ENCODE measurements at places on chromosomes 5 and 9.
A peak's percentile ranks its signal among the peaks of the same experiment; 100 is the strongest.

GRCh38 chr9:84170521-84171141 lies 169.9 kb downstream of the SLC28A3 start:
- no peak for DNase-seq

DNA sequence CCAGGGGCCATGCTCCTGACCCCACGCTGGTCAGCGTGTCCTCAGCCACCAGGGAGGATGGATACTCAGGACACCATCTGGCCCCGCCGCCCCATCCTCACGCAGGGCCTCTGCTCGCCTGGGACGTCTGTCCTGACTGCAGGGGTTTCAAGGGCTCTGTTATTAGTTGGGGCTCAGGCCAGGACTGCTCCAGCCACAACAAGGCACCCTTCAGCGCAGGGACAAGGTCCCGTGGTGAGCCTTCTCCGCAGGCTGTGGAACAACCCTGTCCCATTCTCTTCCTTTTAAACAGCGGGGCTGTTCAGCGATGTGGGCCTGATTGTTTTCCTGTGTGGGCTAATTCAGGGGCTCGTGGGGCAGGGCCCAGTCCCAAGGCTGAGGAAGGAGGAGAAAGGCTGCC lies 61.6 kb downstream of the SEMA4D start:
- DNase-seq, result no peak

GRCh38 chr5:150541895-150542294 lies 34.0 kb downstream of the NDST1 start:
- DNase-seq, result no peak

GRCh38 chr9:81841333-81841732 lies 86.9 kb upstream of the SPATA31D4 start:
- DNase-seq, result no peak

- DNase-seq, result no peak
Measured at GRCh38 chr9:32573821-32574220, 862 bp upstream of the NDUFB6 start.

GRCh38 chr5:118076490-118076889 lies 911.9 kb downstream of the DTWD2 start:
- DNase-seq, result no peak

DNA sequence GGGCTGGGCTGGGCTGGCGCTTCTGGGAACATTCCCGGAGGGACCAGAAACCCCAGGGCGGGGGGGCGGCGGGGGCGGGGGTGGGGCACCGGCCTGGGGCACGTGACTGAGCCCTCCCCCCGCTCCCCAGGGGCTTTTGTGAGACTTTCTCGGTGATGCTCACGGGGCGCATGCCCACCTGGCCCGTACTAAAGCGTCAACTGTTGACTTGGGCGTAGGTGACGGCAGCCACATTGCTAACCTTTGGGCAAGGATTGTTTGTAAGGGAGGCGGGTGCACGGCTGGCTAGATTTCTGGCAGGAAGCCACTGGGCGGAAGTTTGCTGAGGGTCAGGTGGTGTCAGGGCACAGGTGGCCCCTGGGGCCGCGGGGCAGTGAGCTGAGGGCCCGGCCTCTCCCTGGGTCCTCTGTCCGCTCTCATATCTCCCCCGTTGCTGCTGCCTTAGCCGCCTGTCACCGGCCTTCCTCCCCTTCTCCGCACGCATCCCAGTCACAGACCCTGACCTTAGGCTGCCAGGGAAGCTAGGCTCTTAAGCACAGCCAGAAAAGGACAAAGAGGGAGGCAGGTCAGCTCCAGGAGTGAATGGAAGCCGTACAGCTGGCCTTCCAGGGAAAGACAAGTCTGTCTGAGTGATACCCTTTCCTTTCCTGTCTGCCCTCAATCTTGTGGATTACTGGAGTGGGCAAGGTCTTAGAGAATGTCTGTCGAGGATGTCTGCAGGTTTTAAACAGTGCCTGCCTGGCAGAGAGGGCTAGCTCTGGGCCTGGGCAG lies 812 bp downstream of the CACFD1 start:
- DNase-seq, result no peak

DNA sequence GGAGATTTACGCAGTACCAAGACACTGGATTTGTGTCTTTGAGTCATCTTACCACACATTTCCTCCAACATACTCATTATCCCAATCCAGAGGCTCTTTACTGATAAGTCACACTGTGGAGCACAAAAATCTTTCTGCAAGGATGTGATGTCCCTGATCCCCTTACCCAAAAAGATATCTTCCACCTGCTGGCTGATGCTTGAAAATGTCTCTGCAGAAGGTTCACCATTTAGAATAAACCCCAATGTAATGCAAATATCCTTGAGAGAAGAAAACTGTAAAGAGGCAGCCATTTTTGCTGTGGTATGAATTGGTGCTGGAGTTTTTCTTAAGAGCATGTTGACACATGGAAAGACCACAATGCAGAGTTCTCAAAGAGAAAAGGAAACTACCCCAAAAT lies 65.7 kb upstream of the RORB start:
- no peak for DNase-seq

GRCh38 chr5:80809451-80809850 lies 150.7 kb upstream of the RASGRF2 start:
- DNase-seq, result no peak

DNA sequence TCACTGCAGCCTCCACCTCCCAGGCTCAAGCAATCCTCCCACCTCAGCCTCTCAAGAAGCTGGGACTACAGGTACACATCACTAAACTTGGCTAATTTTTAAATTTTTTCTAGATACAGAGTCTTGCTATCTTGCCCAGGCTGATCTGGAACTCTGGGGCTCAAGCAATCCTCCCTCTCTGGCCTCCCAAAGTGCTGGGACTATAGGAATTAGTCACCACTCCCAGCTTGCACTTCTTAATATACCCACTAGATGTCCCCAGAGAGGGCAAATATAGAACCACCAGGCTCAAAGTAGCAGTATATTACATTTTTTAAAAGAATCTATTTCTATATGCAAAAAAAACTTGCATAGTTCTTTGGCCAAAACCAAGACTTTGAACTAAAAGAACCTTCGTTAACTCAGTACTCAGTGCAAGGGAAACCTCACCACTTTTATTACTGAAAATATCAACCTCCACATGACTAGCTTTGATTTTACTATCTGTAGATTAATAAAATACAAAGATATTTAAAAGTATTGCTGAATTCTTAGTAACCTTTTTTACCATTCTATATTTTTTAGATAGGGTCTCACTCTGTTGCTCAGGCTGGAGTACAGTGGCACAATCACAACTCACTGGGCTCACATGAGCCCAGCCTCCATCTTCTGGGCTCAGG lies 25.8 kb upstream of the HSD17B3 start:
- DNase-seq, result peak; percentile 25

DNA sequence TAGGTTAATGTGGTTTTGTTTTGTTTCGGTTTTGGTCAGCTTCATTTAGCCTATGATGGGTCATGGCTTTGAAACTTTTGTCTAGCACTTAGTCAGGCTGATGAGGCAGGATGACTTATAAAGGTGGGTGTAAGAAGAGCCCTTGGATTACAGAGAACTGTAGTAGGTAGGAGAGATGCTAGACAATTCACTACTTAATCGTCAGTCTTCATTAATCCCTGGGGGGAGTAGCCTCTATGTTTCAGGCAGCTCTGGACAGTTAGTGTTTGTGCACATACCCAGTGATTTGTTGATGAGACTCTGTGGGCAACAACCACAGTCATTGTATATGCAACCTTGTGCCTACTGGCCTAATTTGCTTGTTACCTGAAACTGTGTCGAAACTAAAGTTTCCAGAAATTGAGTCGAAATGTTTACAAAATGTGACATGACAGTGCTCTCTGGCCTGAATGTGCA lies 113.3 kb downstream of the MTREX start:
- DNase-seq, result no peak

DNA sequence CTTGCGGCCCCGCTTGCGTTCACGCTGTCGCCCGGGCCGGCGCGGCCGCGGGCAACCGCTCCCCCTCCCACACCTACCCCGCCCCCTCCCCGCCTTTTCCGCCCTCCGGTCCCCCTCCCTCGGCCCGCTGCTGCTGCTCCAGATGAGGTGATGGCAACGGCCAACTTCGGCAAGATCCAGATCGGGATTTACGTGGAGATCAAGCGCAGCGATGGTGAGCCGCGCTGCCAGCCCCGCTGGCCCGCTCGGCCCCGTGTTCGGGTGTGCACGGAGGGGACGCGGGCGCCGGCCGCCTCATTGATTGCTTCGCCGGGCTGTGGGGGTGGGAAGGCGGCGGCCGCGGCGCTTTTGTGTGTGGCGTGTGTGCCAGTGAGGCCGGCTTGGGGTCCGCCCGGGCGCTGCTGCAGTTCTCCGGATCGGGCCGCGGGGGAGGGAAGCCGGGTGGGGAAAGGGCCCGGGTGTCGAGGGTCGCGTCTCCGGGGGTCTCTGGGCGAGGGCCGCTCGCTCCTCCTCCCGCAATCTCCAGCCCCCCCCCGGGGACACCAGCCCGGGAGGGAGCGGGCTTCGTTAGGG lies 403 bp downstream of the KIF2A start:
- DNase-seq, result peak; percentile 44

DNA sequence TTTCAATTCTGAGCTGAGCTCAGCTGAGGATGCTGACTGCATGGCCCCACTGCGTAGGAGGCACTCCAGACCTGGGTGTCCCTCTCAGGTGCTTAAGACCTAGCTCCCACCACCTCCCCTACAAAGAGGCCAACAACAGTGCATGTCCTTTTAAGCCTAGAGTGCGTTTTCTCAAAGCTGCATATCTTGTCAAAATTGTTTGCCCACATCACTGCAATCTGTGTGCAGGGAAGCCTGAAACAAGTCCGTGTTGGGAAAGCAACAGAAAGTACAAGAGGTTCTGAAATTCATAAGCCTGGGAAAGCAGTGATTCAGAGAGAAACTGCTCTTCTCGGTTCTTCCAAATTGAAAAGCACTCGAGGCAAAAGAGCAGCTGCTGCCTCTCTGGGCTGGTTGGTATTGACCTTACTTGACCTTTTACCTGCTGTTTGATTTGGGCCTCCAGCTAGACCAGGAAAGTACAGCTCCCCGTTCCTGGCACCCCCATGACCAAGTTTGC lies 238.4 kb downstream of the NR2F1-AS1 start:
- no peak for DNase-seq

DNA sequence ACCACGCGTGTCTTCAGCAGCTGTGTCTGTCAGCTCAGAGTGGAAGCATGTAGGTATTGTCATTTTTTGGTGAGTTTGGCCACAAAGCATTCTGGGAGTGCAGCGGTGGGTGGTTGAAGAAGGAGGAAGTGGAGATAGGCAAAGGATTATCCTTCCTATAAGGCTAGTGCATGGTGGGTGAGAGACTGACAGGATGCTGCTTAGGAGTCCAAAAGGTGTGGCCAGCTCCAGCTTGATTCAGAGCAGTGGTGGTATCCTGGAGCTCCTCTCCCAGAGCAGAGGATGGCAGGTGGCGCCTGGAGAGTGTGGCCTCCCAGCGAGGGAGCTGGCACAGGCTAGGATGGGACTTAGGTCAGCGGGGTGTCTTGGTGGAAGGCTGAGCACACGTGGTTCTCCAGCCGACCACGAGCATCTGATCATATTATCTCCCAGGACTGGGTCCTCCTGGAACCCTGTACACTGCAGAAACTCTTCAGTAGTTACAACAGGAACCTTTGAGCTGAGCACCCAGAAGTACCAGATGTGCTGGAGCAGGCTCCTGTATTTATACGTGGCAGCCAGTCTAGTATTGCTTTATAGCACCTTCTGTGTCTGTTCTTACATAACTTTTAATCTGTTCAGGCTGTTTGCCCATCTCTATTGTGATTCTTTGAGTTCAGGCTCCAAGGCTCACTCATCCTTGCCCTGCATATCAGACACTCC lies 29.6 kb downstream of the MAML1 start:
- DNase-seq, result no peak

DNA sequence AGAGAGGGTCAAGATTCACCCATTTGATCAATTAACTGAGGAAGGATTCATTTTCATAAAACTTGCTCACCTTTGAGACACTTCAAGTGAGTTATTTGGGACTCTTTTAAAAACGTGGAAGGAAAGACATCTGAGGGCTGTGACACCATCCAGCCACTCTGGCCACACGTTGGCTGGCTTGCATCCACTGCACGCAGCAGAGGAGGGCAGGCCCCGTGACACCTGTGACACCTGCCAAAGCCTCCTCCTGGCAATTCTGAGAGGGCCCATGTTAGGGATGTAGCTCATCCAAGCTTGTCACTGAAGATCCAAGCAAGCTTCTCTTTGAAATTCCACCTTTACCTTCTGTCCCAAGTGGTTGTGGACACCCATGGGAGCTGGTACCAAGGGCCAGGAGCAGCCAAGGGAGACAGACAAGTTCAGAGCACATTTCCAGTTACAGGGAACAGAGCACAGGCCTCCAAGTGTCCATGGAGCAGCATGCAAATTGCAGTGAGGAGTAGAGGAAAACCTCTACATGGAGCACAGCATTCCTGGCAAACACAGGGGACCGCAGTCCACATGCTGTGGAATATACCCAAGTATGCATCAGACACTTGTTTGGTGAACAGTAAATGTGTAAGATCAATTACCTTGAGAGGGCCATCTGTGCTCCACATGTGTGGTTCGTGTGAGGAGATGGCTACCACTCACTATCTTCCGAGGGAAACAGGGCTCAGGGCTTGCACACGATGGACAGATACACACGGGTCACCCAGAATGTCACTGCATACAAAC lies 4.8 kb downstream of the PRSS3 start:
- no peak for DNase-seq

- no peak for DNase-seq
Measured at GRCh38 chr5:141245250-141245717, at the start of gene PCDHB15. TSS of gene PCDHB15 (plus strand) at chr5:141245395. CDS start at chr5:141245579, 184 bp downstream.

DNA sequence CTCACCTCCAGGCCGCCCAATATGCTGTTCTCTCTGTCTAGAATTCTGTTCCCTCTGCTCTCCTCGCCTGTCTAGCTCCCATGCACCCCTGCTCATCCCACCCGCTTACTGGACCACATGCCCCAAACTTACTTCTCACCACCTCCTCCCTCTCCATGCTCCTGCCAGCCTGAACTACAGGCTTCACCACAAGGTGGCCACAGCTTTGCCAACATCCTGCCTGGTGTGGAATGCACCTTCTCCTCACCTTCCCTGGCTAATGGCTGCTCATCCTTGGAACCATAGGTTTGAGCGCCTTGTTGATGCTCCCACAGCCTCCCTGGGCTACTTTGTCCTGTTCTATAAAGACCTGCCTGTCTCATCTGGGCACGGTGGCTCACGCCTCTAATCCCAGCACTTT lies 9.6 kb downstream of the LAMC3 start:
- no peak for DNase-seq

GRCh38 chr9:68998385-68998784 lies 15.5 kb downstream of the PRKACG start:
- DNase-seq, result no peak

DNA sequence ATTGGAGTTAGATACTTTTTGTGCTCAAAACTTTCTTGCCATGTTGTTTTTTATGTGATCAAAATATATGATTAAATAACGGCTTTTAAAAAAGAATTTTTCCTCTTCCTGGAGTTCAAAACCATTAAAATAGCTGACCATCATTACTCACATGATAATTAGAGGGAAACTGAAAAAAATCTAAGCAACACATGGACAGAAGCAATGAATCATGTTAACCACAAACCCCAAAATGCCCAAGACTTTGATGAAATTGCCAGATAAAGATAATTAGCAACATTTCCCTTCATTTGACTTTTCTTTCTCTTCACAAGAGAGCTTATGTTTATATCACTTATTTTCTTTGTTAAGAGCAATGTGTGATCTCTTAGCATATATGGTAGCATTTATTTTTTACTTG lies 1294.2 kb downstream of the EFNA5 start:
- no peak for DNase-seq

Measured in stimulated activated CD8-positive, alpha-beta memory T cell treated with anti-CD3 and anti-CD28 coated beads, Interleukin-15, amount 100 ng/mL, for 1 hour (primary cell).